OCI-LY7 (cell line): ENCODE measurements at places on chromosomes 11 and 22.

- no peak for DNase-seq
These were observed 219.0 kb downstream of the CEP164 start for GRCh38 chr11:117546431-117547194.

- no peak for DNase-seq
These were observed 1642.2 kb downstream of the LRRC4C start for GRCh38 chr11:39817241-39817640.

DNA sequence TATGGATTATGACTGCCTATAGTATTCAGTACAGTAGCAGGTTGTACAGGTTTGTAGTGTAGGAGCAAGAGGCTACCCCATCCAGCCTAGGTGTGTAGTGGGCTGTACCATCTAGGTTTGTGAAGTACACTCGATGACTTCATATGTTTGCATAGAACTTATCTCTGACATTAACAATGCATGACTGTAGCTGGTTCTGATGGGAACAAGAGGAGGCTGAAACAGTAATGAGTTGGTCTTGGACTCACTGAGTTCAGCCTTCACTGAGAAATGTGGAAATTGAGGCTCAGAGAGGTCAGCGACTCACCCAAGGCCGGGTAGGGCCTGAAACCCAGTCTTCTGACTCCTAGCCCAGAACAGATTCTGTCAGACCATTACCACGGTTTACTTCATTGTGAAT lies 13.0 kb downstream of the MYO7A start:
- DNase-seq = no peak

- DNase-seq = peak; percentile 66
These were observed 28.7 kb upstream of the CBX6 start for GRCh38 chr22:38900677-38901076.

GRCh38 chr11:89175796-89176195 lies 1.9 kb upstream of the TYR start:
- DNase-seq = no peak

DNA sequence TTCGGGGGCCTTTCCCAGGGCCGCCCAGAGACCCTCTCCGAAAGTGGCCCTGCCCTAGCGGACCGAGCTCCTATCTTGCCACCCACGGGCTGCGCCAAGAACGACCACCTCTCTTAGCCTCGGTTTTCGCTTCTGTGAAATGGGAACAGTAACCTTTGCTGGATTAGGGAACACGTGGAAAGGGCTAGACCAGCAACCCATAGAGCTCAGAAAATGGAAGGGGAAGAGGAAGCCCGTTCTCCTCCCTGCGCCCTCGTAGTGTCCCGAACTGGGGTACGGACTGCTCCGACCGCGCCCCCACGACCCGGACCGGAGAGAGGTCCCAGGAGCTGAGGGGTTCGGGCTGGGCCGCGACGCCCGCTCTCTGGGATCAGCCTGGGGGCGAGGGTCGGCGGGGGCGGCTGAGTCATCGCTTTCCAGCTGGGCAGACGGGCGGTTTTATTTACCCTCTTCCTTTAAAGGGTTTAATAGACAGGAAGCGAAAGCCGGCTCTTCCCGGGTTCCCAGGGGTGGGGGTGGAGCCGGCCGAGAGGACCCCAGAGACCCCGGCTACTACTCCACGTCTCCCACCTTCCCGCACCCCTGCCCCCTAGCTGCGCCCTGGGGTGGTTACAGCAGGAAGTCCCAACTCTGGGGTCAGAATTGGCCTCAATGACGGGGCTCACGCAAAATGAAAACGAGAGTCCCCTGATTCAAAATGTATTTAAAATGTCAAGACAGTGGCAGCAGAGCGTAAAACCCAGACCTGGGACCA lies 907 bp upstream of the PHLDA2 start:
- no peak for DNase-seq

DNA sequence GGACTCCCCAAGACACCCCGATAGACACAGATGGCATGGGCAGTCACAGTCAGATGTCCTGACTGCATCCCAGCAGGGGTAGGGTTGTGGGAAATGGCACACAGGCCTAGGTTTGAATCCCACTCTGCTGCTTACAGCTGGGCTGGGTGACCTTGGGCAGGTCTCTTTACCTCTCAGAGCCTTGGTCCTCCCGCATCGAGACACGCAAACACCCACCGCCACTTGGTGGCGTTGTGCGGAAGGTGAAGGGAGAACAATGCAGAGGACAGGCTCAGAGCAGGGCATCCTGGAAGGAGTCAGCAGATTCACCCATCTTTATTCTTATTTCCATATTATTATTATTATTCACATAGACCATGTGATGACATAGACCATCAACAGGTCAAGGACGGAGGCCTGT lies 140.5 kb downstream of the MIAT start:
- DNase-seq = peak; percentile 22

DNA sequence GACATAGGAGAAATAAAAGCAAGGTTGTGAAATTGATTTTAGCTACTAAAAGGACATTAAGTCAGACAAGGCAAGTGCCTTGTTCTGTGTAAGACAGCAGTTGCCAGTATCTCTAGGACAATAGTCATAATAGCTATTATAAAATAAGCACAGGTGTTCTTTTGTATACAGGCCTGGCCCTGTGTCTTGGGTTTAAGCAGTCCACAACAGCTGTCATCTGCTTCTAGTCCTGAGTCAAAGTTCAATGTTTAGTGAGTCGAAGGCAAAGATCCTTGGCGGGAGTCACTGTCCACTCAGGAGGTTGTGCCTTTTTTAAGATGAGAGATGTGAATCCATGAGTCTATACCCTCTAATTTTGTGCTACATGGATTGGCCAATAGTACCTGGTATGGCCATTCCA lies 79.5 kb downstream of the SC5D start:
- DNase-seq = peak; percentile 78

DNA sequence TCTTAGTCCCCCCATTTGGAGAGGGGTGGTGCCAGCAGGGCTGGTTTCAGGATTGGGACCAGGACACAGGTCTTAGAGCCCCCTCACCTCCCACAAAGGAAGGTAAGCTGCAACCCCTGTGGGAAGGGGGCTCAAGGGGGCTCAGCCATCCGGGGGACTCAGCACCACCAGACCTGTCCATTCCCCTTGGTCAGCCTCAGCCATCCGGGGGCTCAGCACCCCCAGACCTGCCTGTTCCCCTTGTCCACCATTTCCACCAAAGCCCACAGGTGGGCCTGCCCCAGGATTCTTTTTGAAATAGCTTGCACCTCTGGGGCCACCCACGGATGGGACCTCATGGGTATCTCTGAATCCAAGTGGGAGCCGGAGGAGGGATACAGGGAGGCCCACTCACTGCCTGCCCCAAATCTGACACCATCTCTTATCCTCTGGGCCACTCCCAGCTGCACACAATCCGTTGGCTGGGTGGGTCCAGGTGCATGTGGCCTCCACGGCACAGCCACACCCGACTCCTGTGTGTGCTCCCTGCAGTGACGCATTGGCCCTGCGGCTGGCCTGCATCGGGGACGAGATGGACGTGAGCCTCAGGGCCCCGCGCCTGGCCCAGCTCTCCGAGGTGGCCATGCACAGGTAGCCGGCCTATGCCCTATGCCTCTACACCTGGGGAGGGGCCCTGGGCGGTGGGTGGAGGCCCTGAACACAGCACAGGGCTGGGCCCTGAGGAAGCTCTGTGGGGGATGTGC lies 15.9 kb downstream of the MCAT start:
- no peak for DNase-seq

DNA sequence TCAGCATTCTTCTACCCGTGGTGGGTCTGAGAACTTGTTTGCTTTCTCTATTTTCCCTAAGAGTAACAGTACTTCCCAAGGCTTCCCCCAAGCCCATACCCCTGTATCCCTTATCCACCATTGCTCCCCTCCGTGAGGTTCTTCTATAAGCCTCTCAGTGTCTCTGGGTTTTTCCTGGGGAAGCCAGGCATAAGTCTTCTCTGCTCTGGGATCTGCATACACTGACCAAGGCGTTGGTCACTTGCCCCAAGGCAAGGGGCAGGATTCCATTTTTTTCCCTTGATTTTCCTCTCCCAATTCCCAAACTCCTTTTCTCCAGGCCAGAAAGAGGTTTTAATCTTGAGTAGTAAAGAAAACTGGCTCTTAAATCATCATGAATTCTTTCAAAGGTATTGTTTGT lies 27.2 kb upstream of the NCAM1 start:
- no peak for DNase-seq

DNA sequence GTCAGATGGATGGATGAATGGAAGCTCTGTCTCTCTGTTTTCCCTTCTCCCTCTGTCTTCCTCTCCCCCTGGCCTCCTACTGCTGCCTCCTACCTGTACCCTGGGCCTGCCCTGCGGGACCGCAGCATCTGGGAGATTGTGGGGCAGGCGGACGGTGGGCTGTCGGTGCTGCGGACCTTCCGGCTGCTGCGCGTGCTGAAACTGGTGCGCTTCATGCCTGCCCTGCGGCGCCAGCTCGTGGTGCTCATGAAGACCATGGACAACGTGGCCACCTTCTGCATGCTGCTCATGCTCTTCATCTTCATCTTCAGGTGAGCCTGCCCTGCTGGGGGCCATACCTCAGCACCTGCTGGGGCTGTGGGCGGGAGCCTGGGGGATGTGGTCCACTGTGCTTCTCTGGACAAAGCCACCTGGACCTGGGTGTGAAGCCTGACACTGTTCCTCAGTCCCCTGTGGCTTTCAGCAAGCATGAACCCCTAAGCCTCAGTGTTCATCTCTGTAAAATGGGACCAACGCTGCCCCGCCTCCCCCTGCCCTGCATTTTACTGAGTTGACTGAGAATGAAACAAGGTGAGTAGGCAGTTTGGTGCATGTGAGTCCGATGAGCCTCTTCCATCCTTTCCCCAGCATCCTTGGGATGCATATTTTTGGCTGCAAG lies 88.4 kb downstream of the CACNA1I start:
- no peak for DNase-seq

DNA sequence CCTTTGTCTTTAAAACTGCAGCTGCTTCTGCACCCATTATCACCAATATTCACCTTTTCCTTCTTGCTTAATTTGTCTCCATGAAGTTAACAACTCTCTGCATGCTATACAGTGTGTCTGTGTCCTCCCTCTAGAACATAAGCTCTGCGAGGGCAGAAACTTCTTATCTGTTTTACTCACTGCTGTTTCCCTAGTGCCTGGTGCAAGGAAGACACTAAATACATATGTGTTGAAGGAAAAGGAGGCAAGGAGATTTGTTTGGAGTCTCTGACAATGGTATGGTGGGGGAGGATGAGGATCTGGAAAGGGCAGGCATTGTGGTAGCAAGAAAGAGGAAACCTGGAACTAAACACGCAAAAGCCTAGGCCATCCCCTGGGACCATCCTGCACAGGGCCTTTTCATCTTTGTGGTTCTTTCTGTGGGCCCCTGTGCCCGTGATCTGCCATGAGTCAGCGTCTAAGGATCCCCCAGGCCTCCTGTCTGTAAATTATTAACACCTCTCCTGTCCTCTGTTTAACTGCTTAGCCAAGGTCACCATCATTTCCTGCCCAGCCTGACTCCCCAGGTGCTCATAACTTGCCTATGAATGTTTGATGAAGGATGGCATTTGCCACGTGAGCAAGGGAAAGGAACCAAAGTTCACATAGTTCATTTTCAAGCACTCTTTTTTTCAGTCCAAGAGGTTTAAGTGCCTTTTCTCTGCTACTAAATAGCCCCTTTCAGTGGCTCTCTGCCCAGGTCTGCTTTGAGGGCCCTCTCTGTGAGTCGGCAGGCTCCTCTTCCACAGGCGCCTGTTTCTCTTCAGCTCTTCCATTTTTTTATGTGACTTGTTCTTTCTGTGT lies 131.1 kb downstream of the RASSF10 start:
- DNase-seq = no peak

DNA sequence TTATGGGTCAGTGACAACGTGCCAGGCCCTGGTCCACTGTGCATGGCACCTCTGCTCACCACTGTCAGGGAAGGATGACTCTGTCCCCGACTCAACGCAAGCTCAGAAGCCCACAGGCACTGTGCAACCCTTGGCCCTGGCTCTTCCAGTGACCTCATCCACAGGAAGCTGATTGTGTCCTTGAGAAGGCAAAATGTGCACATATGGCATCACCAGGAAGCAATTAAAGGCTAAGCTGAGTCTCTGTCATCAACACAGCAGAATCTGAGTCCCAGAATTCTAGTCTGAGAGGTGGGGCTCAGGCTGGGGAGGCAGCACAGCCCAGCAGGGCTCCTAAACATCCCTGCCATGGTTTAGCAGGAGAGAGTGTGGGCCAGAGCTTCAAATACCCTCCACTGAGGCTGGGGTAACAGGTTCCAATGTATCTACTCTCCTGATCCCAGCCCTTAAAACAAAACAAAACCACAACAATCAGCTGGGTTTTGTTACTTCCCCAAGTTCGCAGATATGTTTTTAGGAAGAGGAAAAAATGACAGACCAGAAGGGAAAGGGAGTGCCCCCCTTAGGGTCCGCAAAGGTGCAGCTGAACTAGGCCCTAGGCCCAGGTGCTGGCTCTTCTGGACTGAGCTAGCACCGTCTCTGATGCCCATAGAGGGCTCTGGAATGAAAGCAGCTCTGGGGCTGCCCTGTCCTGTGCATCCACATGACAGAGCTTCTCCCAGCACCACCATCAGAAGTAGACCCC lies 33.5 kb upstream of the GNAZ start:
- DNase-seq = peak; percentile 58

DNA sequence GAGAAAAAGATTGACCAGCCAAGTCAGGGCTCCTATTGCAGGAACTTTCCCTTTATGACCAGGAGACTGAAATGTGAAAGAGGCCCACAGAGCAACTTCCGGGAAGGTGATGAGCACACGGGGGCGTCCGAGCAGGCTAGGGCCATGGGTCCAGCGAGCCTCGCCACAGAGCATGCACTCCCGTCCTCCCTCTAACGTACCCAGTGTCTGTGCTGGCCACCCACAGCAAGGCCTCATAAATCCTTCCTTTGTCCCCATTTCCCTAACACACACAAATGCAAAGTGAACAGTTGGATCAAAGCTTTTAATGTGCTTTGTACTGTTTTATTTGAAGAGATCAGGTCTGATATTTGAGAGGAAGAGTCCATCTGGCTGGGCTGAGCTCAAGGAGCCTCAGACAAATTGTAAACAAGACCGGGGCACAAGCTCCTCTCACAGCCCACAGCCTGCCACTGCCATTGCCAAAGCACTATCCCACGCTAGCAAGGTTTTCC lies 44.3 kb downstream of the BLID start:
- DNase-seq = no peak

DNA sequence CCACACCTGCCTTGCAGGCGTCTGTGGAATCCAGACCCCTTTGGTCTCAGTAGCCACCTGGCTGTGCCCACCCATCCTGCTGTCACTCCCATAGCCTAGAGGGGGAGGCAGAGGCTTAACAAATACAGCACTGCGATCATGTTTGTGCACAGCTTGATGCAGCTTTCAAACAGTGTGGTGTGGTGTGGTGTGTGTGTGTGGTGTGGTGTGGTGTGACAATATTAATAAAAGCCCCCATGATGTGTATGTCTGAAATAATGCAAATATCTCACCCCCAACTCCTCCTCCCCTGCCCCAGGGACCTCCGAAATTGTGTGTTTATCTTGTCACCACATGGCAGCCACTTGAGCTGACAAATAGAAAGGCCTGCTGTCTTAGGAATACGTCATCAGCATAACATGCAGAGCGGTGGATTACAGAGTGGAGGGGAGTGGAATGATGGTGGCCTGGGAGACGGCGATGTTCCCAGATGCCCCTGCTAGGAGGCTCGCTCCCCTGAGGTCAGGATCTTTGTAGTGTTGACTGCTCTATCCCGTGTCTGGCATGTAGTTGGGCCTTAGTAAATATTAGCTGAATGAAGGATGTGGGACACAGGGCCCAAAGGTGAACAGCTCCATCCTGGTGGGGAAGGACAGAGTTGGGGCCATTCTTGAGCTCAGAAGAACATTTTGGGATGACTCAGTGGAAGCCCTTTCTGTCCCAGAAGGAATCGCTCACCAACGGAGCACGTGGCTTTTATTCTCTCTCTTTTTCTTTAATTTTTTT lies 2.8 kb downstream of the PDXP start:
- DNase-seq = peak; percentile 57
